ENCODE measurements at places on chromosomes 6 and 20.
A peak's percentile ranks its signal among the peaks of the same experiment; 100 is the strongest.

- H3K4me3 ChIP-seq = no peak overlapping the region
- no peak overlapping the region for H3K27ac ChIP-seq
- H3K27me3 ChIP-seq = no peaks in the 10 kb centered on the region
- H3K36me3 ChIP-seq = peaks cover 3% of the 10 kb centered on the region
Observed at GRCh38 chr6:108364470-108364869, 69.6 kb downstream of the AFG1L start.

DNA sequence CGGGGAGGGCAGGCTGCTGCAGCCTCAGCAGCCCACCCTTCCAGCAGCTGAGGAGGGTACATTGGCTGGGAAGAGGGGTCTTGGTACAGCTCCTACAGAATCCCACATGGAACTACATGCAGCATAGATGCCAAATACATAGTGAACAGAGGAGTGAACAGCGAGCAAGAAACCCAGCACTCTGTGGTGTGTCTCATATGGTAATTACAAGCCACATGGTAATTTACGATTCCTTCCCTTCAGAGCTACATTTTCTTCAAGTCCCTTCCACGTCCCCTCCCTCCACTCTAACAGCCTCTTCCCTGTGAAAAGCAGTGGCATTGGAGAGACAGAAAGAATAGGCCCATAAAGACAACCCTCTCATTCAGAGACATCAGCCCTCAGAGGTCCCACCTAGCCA, 167.7 kb downstream of the SYNDIG1 start:
- no peak overlapping the region for H3K4me3 ChIP-seq
- H3K4me1 ChIP-seq = peaks cover 6% of the 10 kb centered on the region

GRCh38 chr6:77857421-77857820, 204.6 kb downstream of the MEI4 start:
- H3K4me1 ChIP-seq = no peaks in the 10 kb centered on the region
- no peaks in the 10 kb centered on the region for H3K27me3 ChIP-seq
- H3K27ac ChIP-seq = no peak overlapping the region
- no peaks in the 10 kb centered on the region for H3K36me3 ChIP-seq
- H3K4me3 ChIP-seq = no peak overlapping the region

- no peaks in the 10 kb centered on the region for H3K27me3 ChIP-seq
- DNase-seq = peak; percentile 68
- H3K4me3 ChIP-seq = peak overlapping the region; percentile 53
- H3K27ac ChIP-seq = peak overlapping the region; percentile 67
- no peaks in the 10 kb centered on the region for H3K36me3 ChIP-seq
Observed at GRCh38 chr6:36840432-36841403, 1.5 kb upstream of the CPNE5 start.

DNA sequence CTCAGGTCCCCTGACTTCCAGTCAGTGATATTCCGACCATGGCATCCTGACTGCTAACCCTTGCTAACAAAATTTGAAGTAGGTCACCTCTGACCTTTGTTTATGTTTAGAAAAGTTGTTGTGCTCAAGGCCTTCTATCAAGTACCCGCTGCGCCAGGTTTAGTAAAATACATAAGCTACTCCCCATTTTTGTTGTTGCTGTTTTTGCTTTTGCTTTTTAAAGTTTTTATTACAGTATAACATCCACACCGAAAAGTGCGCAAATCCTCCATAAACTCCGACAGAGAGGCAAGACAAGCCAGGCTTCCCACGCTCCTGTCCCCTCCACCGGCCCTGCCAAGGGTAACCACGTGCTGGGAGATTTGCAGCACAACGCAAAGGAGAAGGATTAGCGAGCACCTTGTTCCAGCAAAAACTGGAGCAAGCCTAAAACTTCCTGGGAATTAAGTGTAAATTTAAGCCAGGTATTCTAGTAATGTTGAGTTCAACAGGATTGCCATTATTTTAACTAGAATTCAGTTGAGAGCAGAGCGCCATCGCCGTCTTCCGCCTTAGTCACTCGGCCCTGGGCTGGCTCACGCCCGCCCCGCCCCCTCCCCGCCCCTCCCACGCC, 17.8 kb upstream of the HMGN4 start:
- H3K27ac ChIP-seq = peak overlapping the region; percentile 99
- H3K4me3 ChIP-seq = peak overlapping the region; percentile 57

DNA sequence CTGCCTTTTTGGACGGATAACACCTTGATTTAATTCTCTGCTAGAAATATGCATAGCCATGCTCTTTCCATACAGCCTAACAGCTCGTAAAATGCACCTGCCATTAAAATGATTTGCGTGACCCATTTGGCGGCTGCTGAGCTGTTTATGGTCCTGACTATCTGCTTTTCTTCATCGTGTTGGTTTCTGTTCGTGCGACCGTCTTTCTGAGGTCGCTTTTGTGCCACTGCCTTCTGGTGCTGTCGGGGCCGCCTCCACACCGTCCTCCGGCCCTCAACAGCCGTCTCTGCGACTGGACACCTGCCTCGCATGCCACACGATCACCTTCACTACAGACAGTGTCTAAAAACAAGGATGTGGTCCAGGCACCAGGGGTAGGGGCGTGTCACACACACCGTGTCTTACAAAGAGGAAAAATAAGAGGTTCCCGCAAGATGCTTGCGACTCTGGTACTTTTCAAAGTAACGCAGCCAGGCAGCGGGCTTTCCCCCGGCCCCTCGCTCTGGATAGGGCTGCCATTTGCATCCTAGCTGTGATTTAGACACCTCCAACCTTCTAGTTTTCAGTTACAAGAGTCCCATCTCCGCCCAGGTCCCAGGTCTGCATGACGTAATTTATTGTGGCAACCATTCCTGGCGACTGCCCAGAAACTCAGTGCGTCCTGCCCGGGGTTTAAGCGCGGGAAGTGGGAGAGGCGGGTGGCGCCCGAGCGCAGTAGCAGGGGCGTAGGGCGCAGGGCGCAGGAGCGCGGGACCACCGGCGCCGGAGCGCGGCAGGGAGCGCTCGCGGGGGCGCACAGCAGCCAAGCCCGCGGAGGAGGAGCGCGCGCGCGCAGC, at the start of gene STMND1:
Gene STMND1, plus strand, starts transcription at position 629 of the 836 bp plus-strand sequence. CDS start 208 bp downstream, outside the sequence.
- DNase-seq = peak; percentile 80
- H3K4me3 ChIP-seq = peak within 1 kb of the TSS; percentile 44
- peaks cover 15% of the 10 kb centered on the region for H3K27me3 ChIP-seq
- peaks cover 23% of the 10 kb centered on the region for H3K4me1 ChIP-seq
- H3K27ac ChIP-seq = no peak within 1 kb of the TSS
- no peaks in the 10 kb centered on the region for H3K36me3 ChIP-seq

GRCh38 chr20:38164624-38165088, 414 bp downstream of the TGM2 start:
- peak overlapping the region; percentile 74 for H3K27ac ChIP-seq
- peaks cover 19% of the 10 kb centered on the region for H3K36me3 ChIP-seq
- peaks cover 29% of the 10 kb centered on the region for H3K4me1 ChIP-seq

DNA sequence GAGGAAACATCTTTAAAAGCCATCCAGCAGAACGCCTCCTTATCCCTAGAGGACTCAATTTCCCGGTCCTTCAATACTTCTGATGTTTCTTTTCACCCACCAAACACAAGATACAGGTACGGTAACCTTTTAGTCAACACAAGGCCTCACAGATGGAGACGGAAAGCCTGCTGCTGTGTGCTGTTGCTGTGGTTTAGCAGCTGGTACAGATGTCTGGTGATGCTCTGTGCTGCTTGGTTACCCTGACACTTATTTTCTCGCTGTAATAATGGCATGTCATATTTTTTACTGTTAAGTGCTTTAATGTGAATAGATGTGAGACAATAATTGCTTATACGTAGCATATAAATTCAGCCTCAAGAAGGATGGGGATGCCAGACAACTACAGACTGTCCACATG, 25.3 kb downstream of the GMDS start:
- H3K4me1 ChIP-seq = peaks cover 49% of the 10 kb centered on the region
- no peak overlapping the region for H3K4me3 ChIP-seq
- DNase-seq = peak; percentile 38
- no peaks in the 10 kb centered on the region for H3K36me3 ChIP-seq
- H3K27ac ChIP-seq = no peak overlapping the region

DNA sequence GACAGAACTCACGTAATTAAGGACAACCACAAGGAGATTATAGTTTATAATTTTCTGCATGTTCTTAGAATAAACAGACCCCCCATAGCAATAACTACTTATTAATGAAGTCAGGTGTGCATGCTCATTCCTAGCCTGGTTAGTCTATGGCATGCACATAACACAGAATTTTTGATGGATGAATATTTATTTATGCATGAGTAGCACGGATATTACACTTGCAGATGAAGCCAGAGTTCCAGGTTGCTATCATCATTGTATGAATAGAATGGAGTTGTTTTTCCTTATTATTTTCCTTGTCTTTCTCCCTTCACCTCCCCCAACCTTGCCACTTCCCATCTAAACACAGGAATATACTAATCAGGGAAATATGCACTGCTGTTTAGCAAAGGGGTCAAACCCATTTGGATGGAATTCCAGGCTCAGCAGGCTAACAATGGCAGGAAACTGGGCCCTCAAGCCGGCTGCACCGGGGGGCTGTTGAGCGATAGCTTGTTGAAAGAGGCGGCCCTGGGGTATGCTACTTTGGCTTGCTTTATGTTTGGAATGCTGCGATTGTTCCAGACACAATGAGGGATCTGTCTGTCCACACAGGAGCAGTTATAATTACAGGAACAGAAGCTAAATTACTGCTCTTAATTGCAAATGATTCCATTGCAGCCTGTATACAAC, 112.6 kb downstream of the TMEM170B start:
- H3K4me3 ChIP-seq = no peak overlapping the region
- no peaks in the 10 kb centered on the region for H3K36me3 ChIP-seq
- H3K27ac ChIP-seq = peak overlapping the region; percentile 8
- peak; percentile 64 for DNase-seq
- no peaks in the 10 kb centered on the region for H3K4me1 ChIP-seq
- H3K27me3 ChIP-seq = no peaks in the 10 kb centered on the region

- H3K27me3 ChIP-seq = no peaks in the 10 kb centered on the region
- no peak overlapping the region for H3K4me3 ChIP-seq
- no peak overlapping the region for H3K27ac ChIP-seq
- H3K36me3 ChIP-seq = no peaks in the 10 kb centered on the region
- H3K4me1 ChIP-seq = peaks cover 13% of the 10 kb centered on the region
Observed at GRCh38 chr20:50845566-50846215, 50.8 kb downstream of the BCAS4 start.

GRCh38 chr6:23268348-23268747, 699.0 kb downstream of the HDGFL1 start:
- H3K4me3 ChIP-seq = no peak overlapping the region
- no peak for DNase-seq
- no peak overlapping the region for H3K27ac ChIP-seq
- no peaks in the 10 kb centered on the region for H3K27me3 ChIP-seq
- H3K4me1 ChIP-seq = no peaks in the 10 kb centered on the region

GRCh38 chr20:38628580-38629470, 27.2 kb downstream of the ARHGAP40 start:
- no peak for DNase-seq
- H3K27me3 ChIP-seq = peaks cover 3% of the 10 kb centered on the region
- no peaks in the 10 kb centered on the region for H3K36me3 ChIP-seq
- H3K27ac ChIP-seq = no peak overlapping the region
- no peak overlapping the region for H3K4me3 ChIP-seq
- H3K4me1 ChIP-seq = peaks cover 6% of the 10 kb centered on the region

DNA sequence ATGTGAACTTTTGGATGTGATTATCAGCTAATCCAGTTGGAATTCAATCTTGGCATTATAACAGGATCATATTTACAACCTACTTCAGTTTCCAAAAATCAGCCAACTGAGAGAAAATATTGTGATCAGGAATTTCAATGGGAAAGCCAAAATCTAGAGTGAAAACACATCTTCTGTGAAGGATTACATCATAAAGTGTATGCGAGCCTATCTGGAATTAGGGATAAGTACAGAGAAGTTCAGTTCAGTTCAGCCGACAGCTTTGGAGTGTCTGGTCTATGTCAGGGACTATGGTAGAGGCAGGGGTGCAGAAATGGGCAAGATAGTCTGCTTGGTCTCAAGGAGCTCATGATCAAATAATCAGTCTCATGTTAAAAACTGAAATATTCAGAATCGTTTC, 12.3 kb upstream of the PRIM2 start:
- peaks cover 37% of the 10 kb centered on the region for H3K4me1 ChIP-seq
- H3K27ac ChIP-seq = peak overlapping the region; percentile 47
- H3K27me3 ChIP-seq = no peaks in the 10 kb centered on the region
- peak; percentile 72 for DNase-seq
- no peaks in the 10 kb centered on the region for H3K36me3 ChIP-seq
- no peak overlapping the region for H3K4me3 ChIP-seq

GRCh38 chr6:11665604-11666326, 112.8 kb downstream of the ADTRP start:
- no peak for DNase-seq
- no peak overlapping the region for H3K27ac ChIP-seq
- no peaks in the 10 kb centered on the region for H3K36me3 ChIP-seq
- no peaks in the 10 kb centered on the region for H3K4me1 ChIP-seq
- H3K27me3 ChIP-seq = no peaks in the 10 kb centered on the region

DNA sequence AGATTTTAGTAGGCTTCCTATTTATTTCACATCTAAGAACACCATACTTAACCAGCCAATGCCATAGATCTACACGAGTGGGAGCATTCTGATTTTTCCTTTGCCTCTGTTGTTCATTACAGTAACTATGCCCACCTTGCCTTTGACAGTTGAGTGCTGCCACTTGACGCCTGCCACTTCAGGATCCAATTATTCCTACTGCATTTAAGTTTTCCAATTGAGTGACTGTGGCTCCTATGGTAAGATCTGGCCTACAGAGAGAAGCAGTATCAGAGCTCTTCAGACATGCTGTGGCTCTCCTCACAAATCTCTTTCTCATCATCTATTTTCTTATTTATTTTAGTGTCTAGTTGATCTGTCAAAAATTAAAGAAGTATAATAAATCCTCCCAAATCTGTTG, 403.0 kb upstream of the SPTLC3 start:
- no peaks in the 10 kb centered on the region for H3K36me3 ChIP-seq
- no peak for DNase-seq
- no peaks in the 10 kb centered on the region for H3K27me3 ChIP-seq

DNA sequence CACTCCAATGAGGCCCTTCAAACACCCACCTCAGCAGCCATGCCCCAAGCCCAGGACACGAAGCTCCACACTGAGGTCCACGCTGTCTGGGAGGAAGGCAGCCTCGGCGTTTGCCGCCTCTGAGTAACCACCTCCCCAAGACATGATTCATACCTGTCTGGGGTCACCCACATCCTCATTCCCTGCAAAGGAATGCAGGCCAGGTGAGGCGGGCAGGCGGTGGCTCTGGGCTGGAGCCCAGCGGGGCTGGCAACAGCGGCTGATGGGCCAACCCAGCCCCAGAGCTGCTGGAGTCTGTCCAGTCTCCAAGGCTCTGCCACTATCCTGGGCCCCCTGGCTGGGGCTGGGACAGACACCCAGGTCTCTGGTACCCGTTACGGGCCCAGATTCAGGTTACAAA, 14.8 kb downstream of the PMEPA1 start:
- peaks cover 66% of the 10 kb centered on the region for H3K4me1 ChIP-seq
- no peaks in the 10 kb centered on the region for H3K36me3 ChIP-seq
- peak overlapping the region; percentile 56 for H3K27ac ChIP-seq
- no peak for DNase-seq
- H3K4me3 ChIP-seq = no peak overlapping the region
- H3K27me3 ChIP-seq = no peaks in the 10 kb centered on the region

DNA sequence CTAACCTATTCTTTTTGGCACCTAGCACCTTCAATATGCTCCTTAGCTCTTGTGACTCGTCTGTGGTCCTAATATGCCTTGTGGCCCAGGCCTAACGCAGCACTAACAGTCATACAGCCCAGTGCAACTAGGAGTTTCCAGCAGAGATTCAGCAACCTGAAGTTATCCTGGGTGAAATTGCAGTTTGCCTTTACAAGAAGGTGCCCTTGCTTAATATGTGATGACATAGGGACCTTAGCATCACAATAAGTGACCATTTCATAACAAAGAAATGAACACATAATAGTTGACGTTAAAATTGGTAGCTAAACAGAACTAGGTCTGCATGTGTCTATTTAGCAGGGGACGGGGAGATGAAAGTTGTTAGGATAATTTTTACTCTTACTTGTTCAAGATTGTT, 10.1 kb downstream of the FIG4 start:
- no peaks in the 10 kb centered on the region for H3K36me3 ChIP-seq
- H3K27me3 ChIP-seq = no peaks in the 10 kb centered on the region
- H3K4me1 ChIP-seq = peaks cover 38% of the 10 kb centered on the region
- no peak overlapping the region for H3K27ac ChIP-seq
